Testis (tissue), 5 donors: ENCODE measurements at places on chromosomes 13 and 19.
A peak's percentile ranks its signal among the peaks of the same experiment; 100 is the strongest.

DNA sequence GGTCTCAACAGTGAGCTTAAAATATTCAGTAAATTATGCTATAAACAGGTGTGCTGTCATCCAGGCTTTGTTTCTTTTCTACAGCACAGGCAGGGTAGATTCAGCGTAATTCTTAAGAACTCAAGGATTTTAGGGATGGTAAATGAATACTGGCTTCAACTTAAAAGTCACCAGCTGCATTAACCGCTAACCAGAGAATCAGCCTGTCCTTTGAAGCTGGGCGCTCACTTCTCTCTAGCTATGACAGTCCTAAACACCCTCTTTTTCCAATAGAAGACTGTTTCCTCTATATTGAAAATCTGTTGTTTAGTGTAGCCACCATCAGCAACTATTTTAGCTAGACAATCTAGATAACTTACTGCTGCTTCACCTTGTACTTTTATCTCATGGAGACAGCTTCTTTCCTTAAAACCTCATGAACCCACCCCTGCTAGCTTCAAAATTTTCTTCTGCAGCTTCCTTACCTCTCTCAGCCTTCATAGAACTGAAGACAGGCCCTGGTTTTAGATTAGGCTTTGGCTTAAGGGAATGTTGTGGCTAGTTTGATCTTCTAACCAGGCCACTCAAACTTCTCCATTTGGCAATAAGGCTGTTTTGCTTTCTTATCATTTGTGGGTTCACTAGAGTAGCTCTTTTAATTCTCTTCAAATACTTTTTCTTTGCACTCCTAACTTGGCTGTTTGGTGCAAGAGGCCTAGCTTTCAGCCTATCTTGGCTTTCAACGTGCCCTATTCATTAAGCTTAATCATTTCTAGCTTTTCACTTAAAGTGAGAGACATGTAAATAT is 89.5 kb downstream of the USP12 start:
- H3K27ac ChIP-seq, result no peak overlapping the region
- H3K27me3 ChIP-seq, result no peaks in the 10 kb centered on the region
- no peaks in the 10 kb centered on the region for H3K4me1 ChIP-seq
- no peak for DNase-seq
- H3K4me3 ChIP-seq, result no peak overlapping the region

DNA sequence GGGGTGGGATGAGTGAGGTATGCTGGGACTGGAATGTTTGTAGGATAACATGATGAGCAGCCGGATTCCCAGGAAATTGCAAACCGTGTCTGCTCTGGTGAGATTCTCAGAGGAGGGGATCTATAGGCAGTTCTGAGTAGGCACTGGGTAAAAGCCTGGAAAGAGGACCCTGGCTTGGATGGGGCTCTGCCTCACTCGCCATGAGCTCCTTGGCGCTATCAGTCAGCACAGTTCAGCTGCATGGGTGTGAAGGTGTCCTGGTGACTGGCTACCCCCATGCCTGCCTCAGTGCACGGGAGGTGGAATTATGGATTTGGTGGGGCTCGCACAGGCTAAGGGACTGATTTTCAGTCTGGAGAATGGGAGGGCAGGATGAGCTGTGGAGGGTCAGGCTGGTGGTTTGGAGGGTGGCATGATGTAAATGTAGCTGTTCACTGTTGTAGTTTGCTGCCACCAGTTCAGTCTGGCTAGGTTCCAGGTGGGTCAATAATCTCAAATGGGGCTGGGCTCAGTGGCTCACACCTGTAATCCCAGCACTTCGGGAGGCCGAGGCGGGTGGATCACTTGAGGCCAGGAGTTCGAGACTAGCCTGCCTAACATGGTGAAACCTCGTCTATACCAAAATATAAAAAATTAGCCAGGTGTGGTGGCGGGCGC is 9.2 kb upstream of the ZNF627 start:
- no peak overlapping the region for H3K27ac ChIP-seq
- no peaks in the 10 kb centered on the region for H3K36me3 ChIP-seq
- no peak overlapping the region for H3K4me3 ChIP-seq
- H3K4me1 ChIP-seq, result peaks cover 3% of the 10 kb centered on the region

DNA sequence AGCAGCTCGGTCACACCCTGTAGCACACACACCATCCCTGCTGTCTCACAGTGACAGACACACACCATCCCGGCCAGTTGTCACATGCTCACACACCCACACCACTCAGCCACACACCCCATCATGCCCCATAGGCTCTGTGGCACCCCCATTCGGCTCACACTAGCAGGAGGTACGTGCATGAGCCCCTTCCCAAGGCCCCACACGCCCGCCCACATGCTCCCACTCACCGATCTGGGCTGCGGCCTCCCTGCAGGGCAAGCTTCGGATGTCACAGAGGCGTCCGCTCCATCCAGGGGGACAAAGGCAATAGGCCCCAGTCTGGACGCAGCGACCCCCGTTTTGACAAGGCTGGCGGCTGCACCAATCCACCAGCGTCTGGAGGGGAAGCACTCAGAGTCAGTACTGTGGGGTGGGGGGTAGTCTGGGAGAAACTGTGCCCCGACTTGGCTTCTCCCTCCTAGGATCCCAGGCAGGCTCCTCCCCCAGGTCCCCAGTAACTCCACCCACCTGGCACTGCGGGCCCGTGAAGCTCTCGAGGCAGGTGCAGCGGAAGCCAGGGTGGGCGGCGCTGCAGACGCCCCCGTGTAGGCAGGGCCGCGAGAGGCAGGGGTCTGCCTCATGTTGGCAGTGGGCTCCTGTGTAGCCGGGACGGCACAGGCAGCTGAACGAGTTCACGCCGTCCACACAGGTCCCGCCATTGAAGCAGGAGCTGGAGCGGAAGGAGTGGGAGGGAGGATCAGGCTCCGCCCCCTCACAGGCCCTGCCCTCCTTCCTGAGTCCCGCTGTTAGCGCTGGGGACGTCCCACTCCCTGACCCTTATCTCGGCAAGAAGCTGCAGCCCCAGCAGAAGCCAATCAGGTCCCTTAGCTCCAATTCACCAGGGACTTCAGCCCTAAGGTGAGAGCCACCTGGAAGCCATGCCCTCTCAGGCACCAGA is 20.1 kb downstream of the NOTCH3 start:
- no peaks in the 10 kb centered on the region for H3K4me1 ChIP-seq
- no peaks in the 10 kb centered on the region for H3K36me3 ChIP-seq
- H3K4me3 ChIP-seq, result no peak overlapping the region
- H3K27me3 ChIP-seq, result no peaks in the 10 kb centered on the region

DNA sequence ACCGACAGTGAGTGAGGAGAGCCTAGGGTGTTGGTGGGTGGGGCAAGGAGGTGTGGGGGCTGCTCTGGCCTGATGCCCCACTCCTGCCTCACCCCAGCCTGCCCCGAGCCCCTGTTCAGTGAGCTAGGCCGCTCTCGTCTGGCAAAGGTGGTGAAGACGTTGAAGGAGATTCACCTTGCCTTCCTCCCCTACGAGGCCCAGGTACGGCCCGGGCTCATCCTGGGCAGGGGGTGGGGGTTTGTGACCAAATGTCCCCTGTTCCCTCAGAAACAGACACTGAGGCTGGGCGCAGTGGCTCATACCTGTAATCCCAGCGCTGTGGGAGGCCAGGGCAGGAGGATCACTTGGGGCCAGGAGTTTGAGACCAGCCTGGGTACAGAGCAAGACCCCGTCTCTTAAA is 3.9 kb downstream of the STXBP2 start:
- no peak overlapping the region for H3K27ac ChIP-seq
- no peak for DNase-seq
- no peaks in the 10 kb centered on the region for H3K27me3 ChIP-seq
- H3K36me3 ChIP-seq, result no peaks in the 10 kb centered on the region

DNA sequence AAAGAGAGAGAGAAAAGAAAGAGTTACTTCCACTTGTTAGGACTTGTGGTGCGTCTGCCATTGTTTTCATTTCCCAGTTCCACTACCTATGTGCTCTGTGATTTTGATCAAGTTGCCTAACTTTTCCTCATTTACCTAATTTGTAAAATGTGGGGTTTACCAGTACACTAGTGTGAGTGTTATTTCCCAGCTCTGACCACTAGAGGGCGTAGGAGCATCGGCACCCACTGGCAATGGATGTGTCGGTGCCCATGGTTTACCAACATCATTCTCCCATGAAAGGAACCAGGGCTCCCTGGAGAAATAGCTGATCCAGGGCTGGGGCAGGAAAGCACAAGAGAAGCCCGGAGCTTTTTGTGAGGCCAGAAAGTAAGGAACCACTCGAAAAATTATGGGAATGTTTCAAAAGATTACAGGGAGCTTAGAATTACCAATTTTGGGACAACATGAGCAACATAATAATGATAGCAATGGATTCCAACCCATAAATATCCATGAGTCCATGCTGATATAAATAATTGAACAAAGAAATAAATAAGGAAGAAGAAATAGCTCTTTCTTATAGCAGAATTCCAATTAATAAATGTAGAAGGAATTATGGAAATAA is 15.1 kb upstream of the CEACAM4 start:
- peak; percentile 86 for DNase-seq
- no peak overlapping the region for H3K27ac ChIP-seq
- H3K4me1 ChIP-seq, result no peaks in the 10 kb centered on the region
- no peaks in the 10 kb centered on the region for H3K36me3 ChIP-seq
